ENCODE measurements at places on chromosomes 6 and 20.

GRCh38 chr6:74133073-74133472, 437.1 kb downstream of the CD109 start:
- no peak for DNase-seq

DNA sequence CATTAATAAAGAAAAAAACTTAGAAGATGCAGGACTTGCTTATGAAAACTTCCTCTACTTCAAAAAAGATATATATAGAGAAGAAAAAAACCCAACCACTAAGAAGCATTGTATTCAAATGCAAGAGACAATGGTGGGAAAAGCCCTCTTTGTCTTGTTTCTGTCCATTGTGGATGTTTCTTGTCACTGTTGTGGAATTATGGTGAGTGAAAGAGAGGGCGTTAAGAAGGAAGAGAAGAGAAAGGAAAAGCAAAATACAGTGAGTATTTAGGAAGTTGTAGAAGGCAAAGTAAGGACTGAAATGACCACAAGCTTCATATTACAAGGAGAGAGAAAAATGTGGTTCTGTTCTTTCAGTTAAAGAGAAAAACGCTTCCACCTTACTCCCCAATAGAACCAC, 14.1 kb upstream of the THBD start:
- DNase-seq, result no peak

DNA sequence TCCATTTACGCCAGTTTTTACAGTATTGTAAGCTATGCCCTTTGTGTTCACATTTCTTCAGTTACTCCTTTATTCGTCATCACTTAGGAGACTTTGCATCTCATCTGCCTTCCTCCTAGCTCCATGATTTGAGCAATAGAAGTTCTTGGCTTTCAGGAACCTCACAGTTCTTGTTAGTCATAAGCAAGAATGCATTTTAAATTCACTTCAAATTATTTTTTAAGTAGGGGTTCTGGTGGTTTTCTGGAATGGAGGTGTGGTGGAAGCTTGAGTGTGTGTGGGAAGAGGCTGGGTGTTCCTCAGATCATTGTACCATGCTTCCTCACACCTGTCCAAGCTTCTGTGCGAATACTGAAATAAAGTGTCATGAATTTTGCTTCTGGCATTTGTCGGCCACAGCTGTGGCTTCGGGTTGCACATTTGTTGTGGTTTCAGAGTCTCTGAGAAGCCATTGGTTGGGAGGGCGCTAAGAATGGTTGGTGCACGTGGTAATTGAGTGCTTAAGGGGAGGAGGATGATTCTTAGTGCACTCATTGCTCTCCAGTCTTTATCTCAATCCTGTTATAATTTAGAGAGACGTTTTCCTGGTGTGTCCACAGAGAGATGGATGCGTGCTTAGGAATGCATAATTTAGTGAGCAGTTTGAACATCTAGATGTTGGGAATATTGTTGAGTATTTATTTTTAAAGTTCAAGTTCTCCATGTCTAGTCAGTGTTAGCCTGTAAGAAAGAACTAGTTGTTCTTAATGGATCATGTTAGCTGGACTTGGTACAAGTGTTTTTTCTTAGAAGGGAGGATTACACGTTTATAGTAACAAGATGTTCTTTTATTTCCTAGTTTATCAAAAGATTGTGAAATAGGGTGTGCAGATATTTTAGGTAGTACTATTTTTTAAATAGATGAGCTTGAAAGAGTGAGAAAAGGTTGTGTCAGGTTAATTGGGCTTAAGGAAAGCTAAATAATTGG, 31.9 kb downstream of the FOXO3 start:
- DNase-seq, result no peak

GRCh38 chr6:157531986-157532365, 151.0 kb downstream of the ZDHHC14 start:
- DNase-seq, result no peak

DNA sequence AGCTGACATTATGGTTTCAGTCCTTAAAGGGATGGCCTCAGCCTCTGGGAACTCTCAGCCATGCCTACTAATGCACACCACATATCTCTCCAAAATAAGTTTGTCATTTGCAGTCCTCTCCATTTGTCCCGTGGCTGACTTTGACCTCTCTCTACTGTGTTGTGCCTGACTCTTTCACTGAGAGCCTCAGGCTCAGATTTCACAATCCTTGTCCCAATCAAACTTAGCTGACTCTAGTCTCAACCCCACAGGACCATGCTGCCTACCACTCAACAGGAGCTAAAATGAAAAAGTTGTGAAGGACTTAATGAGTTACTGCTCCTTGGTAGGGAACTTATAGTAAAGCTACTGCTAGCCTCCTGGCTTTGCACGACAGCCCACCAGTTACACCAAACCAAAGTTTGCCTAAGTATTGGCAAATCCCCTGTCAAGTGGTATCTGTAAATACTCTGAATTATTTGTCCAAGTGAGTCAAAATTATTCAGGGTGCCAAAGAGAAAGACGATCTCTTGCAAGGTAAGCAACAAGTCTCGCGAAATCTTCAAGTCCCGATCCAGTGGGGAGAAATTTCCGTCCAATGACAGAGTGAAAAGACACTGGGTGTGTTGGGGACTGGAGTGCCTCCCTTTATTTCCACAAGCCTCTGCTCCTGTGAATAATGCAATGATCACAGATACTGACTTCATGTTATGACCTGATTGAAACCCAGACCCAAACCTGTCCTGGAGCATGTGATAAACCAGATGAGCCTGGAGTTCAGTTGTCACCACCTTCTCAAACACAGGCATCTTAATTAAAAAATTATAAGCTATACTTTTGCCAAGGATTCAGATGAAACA, 124.4 kb upstream of the FOXQ1 start:
- DNase-seq, result no peak

DNA sequence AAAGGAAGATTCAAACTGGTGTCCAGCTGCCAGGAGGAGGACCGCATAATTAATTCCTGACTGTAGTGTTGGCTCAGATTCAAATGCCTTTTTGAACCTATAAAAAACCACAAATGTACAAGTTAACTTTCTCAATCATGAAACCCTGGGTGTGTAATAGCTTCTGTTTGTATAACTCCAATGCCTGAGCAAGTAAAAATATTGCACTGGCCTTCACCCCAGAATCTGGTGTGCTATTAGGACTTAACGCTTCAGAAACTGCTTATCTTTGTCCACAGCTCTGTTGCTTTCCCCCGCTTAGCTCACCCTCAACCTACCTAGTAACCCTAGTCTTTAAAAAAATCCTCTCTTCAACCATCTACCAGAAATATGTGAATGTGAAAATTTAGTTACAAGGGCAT, 119.1 kb upstream of the MAP7 start:
- no peak for DNase-seq

Measured in stimulated activated CD8-positive, alpha-beta memory T cell treated with anti-CD3 and anti-CD28 coated beads, Interleukin-7, amount 100 ng/mL, for 48 hours (primary cell).